ENCODE measurements at places on chromosomes 5 and 9.

DNA sequence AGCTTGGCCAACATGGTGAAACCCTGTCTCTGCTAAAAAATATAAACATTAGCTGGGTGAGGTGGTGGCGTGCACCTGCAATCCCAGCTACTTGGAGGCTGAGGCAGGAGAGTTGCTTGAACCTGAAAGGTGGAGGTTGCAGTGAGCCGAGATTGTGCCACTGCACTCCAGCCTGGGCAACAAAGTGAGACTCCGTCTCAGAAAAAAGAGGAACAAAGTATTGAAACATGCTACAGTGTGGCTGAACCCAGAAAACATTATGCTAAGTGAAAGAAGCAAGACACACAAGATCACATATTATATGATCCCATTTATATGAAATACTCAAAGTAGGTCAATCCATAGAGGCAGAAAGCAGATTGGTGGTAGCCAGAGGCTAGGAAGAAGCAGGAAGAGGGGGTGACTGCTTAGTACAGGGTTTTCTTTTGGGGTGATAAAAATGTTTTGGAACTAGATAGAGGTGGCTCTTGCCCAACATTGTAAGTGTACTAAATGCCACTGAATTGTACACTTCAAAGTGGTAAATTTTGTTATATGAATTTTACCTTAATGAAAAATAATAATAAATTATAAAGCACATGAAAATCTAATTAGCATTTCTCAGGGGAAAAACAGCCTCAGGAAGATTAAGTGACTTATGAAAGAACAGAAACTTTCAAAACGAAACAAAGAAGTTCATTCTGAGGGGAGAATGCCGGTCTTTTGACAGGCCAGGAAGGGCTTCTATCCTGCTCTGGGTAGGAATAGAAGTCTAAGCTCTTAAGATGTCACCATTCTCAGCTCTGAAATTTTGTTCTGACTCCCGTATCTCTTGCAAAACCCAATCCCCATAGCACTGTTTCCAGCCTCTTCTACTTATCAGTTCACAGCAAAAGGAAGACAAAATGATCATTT lies 161.1 kb upstream of the TBCA start:
- no peak for DNase-seq

DNA sequence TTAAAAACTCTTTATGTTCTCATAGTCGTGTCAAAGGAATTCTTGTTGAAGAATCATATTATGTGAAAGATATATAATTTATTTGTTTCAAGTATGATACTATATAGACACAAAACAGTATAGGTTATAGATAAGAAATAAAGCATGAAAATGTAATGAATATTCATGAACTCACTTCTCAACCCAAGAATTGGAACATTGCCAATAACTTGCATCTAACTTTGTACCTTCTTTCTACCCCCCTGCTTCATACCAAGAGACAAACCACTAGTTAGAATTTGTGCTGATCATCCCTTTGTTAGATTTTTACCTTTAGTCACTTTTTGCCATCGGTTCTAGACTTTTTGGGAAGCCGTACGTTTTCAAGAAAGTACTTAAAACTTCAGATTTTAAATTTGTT lies 32.6 kb downstream of the HSD17B4 start:
- DNase-seq, result no peak

- DNase-seq, result no peak
Measured at GRCh38 chr9:126000731-126001580, 253.8 kb downstream of the PBX3 start.

DNA sequence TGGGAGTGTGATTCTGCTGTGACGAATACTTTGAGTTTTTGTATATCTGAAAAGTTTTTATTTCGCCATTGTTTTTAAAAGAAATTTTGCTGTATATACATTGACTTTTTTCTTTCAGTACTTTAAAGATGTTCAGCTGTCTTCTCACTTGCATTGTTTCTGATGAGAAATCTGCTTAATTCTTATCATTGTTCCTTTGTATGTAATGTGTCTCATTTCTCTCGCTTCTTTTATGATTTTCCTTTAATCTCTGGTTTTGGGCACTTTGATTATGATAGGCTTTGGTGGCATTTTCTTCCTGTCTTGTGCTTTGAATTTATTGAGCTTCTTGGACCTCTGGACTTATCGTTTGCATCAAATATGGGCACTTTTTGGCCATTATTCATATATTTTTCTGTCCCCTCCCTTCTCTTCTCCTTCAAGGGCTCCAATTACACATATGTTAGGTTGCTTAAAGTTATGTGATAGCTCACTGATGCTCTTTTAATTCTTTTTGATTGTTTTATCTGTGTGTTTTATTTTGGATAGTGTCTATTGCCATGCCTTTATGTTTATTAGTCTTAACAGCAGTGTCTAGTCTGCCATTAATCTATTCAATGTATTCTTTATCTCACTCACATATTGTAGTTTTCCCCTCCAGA lies 30.6 kb downstream of the STX17 start:
- no peak for DNase-seq

GRCh38 chr5:100779669-100780375 lies 123.3 kb downstream of the ST8SIA4 start:
- no peak for DNase-seq

DNA sequence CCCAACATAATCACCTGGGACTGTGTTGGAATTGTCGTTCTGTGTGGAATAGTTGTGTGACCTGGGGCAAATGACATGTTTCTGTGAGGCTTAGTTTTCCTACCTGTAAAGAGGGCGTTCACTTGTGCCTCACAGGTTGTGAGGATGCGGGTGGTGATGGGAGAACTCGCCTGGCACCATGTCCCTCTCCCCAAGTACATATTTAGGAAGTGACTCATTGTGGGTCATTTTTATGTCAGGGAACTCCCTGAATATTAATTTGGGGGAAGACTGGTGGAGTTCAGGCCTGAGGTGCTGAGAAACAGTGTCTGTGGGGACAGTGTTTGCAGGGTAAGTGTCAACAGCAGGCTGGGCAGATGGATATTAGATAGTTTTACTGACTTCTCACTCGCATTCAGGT lies 144.7 kb downstream of the KDM4C start:
- DNase-seq, result no peak

DNA sequence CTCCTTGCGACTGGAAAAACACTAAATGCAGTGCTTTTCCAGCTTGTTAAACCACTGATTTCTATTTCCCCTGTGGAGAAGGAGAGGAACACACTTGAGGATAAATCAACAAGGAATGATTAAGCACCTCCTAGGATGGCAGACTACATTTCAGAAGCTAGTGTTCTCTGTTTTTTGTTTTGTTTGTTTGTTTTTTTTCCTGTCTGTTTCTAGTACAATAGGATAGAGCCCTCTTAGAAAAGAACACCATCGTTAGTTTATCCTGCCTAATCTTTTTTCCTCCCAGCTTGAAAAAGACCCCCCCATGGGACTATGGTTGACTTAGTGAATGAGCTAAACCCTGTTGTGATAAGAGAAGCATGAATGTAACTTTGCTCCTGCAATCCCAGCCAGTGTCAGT lies 3.9 kb upstream of the TAL2 start:
- DNase-seq, result no peak

DNA sequence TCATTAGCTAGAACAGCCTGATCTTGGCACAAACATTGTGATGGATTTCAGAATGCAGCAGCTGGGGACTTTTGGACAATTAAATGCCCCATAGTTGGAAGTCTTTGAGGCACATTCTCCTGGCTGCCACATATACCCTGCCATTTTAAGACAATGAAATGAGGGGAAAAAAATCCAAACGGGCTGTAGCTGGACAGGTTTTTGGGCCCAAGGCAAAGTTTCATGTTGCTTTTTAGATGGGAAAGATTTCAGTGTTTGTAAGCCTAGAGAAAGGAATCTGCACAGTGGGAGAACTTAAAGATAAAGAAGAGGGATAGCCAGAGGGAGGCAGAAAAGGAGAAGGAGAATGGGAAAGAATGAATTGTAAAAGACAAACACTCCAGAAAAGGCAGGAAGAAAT lies 30.0 kb upstream of the RICTOR start:
- DNase-seq, result no peak

GRCh38 chr9:21560281-21560745 lies 78.2 kb upstream of the IFNE start:
- DNase-seq, result no peak

- DNase-seq, result no peak
Measured at GRCh38 chr5:73229271-73229670, 56.3 kb downstream of the TMEM174 start.

GRCh38 chr5:180155365-180155926 lies 53.6 kb downstream of the RASGEF1C start:
- no peak for DNase-seq

GRCh38 chr9:131255676-131256197 lies 20.6 kb downstream of the FAM78A start:
- no peak for DNase-seq

DNA sequence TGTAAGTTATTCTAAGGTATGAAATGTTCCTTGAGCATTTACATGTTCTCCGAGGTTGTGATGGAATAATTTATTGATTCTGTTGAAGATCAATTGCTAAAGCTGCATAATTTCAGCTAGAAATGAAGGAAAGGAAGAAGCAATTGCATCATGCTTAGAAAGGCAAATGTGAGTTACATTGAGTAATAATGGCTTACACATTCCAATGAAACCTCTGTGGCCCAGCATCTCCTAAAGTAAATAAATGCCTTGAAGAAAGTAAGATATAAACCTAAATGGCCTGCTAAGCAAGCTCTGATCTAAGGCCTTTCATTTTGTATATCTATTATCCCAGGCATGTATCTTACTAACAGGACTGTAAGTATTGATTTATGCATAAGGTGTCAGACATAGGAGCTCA lies 677.3 kb upstream of the RGMB start:
- DNase-seq, result no peak

GRCh38 chr5:151892393-151892792 lies 32.3 kb downstream of the GLRA1 start:
- no peak for DNase-seq

DNA sequence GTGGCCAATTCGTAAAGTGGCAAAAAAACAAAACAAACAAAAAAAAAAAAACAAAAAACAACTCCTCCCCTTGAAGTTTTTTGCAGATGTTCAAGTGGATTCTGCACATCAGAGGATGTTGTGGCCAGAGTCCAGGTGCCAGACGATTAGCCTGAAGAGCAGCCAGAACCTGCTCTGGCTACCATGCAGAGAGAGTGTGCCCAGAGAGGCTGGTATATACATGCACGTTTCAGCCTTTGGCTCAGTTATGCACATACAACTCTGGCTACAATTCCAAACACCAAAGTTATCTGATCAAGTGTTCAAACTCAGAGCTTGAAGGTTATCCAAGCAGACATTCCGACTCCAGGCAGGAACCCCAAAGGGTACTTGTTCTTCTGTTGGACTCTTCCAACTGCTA lies 34.7 kb downstream of the GGTA1 start:
- no peak for DNase-seq

Measured in putamen (tissue), 1 donor.